ENCODE measurements at places on chromosomes 16 and 17.

DNA sequence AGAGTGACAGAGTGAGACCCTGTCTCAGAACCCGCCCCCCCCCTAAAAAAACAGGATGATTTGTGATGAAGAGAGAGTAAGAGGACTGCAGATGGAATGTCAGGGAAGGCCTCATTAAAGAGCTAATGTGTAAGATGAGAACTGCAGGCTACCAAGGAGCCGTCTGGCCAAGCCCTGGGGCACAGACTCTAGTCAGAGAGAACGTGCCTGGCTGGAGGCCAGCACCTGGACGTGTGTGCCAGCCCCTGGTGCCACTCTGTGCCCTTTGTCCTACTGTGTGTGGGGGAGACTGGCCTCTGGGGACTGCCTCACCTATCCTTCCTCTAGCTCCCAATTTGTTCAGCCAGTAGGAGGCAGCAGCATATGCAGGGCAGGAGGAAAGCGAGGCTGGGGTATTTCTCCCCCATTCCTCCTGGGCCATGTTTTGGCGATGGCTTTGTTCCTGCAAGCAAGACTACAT lies 37.1 kb downstream of the KNOP1 start:
- peak; percentile 36 for DNase-seq

- DNase-seq: no peak
Observed at GRCh38 chr16:19365486-19365885, 52.2 kb upstream of the TMC5 start.

- peak; percentile 11 for DNase-seq
Observed at GRCh38 chr16:87392821-87393679, 914 bp downstream of the MAP1LC3B start.

- DNase-seq: no peak
Observed at GRCh38 chr17:81026266-81027036, 8.5 kb upstream of the BAIAP2 start.

GRCh38 chr17:40069751-40070708 lies 7.3 kb downstream of the THRA start:
- DNase-seq: peak; percentile 74

DNA sequence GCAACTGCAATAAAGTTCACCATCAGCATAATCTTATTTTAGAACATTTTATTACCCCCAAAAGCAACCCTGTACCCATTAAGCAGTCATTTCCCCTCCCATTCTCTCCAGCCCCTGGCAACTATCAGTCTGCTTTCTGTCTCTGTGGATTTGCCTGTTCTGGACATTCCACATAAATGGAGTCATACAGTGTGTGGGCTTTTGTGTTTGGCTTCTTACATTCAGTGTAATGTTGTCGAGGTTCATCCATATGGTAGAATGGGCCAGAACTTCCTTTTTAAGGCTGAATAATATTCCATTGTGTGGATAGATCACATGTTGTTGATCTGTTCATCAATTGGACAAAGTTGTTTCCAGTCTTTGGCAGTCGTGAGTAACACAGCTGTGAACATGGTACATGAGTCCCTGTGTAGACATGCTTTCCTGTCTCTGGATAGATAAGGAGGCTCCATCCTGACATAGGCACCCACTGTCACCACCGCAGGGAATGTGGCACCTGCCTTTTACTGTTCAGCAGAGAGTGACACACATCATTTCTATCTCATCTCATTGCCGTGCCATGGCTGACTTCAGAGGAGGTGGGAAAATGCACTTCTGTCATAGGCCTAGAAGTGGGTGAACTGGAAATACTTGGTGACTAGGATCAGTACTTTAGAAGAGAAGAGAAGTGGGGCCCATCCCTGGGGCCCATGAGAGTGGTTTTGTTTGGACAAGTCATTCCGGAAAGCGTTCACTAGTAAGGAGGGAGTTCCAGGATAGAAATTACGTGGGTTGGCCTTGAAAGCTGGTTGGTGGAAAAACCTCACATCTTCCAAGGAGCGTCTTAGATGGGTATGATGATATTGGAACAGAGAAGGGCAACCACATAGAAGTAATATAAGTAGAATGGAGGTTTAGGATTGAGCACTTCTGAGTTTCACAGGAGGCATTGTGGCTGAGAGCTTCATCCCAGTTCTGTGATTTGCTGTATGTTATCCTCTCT lies 25.8 kb downstream of the EPN2 start:
- no peak for DNase-seq

GRCh38 chr17:11081342-11081741 lies 159.7 kb upstream of the SHISA6 start:
- no peak for DNase-seq

- no peak for DNase-seq
Observed at GRCh38 chr17:80878876-80879722, 112.5 kb upstream of the CHMP6 start.

- no peak for DNase-seq
Observed at GRCh38 chr17:306116-306515, 46.5 kb downstream of the RPH3AL start.

DNA sequence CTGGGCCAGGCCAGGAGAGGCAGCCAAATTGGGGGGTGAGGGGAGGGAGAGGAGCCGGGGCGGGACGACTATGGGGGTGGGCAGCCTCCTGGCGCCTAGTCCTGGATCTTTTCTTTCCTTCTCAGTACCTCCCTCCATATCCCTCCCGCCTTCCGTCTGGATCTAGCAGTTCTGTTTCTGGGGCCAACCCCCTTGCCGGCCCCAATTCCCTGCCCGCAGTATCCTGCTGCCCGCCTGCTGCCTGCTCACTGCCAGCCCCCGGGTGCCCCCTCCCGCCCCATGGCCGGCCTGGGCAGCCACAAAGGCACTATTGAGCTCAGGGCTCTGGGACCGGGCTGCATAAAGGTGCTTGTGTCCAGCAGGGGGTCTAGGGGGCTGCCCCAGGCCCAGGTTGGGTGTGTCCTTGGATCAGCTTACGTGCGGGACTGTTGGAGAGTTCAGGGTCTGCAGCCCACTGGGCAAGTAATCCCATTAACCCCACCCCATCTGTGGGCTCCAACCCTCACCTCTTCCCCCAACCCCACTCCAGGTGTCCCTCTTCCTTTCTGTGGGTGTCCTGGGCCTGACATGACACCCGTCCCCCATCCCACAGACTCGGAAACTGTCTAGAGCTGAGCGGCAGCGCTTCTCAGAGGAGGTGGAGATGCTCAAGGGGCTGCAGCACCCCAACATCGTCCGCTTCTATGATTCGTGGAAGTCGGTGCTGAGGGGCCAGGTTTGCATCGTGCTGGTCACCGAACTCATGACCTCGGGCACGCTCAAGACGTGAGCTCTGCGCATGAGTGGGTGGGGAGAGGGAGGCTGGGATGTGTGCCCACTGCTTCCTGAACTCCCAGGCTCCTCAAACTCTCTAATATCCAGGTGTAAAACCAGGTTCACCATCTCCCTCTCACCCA lies 2.0 kb downstream of the WNK4 start:
- DNase-seq: no peak

DNA sequence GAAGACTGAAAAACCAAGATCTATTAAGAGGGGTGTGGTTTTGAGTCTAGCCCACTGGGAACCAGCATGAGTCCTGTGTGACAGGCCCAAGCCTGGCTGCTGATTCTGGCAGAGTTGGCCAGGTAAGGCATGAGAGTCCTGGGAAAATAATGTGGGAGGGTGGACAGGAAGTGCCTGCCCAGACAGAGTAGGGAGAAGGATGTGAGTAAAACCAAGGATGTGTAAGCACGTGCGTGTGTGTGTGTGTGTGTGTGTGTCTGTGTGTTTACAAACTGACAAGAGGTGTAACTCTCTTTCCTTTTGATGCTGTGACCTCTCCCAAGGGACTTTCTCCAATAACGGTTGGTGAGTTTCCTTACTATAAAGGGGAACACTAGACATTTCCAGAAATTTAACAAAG lies 15.6 kb upstream of the TEX2 start:
- DNase-seq: no peak

- no peak for DNase-seq
Observed at GRCh38 chr17:31497431-31497830, 106.0 kb downstream of the RAB11FIP4 start.

GRCh38 chr17:55340686-55341085 lies 75.9 kb downstream of the HLF start:
- no peak for DNase-seq

DNA sequence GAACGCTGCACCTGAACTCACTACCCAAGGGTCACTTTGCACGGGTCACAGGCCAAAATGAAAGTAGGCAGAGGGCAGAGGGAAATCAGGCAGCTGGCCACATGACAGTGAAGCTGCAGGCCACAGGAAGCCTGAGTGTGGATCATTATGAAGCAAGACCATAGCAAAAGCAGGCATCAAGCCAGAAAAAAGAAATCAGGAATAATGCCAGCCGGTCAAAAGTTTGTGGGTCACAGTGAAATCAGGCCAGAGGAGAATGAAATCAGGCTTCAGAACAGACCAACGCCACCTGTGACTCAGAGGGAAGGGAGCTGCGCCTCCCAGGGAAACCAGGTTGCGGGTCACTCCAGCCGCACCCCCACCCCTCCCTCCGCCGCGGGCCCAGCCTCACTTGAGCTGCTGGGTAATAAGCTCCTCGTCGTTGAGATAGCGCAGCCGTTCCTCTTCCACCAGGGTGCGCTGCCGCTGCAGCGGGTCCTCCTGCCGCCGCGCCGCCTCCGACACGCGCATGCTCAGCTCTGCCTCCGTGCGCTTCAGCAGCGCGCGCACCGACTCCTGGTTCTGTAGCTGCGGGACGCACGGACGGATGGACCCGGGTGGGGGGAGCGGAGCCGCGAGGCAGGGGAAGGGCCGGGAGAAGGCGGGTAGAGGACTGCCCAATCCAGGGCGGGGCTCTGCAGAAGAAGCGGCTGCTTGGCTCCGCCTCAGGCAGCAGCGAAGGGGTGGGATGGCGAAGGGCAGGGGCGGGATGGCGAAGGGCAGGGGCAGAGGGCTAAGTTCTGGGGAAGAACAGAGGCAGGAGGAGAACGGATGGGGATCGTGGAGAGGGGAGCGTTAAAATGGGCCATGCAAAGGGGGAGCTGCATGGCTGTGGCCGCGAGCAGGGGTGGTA lies 47.7 kb downstream of the SRCIN1 start:
- DNase-seq: peak; percentile 92

GRCh38 chr16:22126037-22126558 lies 33.8 kb downstream of the VWA3A start:
- DNase-seq: no peak

GRCh38 chr17:49003557-49004511 lies 6.6 kb downstream of the IGF2BP1 start:
- DNase-seq: no peak

DNA sequence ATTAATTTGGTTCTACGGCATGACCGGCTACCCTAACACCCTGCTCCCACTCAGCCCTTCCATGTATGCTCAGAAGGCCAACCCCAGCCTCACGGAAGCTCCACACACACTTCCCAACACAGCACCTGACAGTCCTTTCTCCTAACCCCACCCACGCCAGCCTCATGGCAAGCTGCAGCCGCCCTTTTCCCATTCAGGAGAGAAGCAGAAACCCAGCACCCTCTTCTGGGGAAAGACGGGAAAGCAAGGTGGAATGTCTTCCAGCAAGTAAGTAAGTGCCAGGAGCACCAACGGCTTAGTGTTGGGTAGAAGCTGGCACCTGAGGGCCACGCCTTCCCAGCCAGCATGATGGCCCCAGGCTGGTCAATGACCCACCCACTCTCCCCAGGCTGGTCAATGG lies 32.1 kb downstream of the ABR start:
- DNase-seq: peak; percentile 62

- DNase-seq: peak; percentile 16
Observed at GRCh38 chr17:65556014-65556909, 5.2 kb downstream of the AXIN2 start.

DNA sequence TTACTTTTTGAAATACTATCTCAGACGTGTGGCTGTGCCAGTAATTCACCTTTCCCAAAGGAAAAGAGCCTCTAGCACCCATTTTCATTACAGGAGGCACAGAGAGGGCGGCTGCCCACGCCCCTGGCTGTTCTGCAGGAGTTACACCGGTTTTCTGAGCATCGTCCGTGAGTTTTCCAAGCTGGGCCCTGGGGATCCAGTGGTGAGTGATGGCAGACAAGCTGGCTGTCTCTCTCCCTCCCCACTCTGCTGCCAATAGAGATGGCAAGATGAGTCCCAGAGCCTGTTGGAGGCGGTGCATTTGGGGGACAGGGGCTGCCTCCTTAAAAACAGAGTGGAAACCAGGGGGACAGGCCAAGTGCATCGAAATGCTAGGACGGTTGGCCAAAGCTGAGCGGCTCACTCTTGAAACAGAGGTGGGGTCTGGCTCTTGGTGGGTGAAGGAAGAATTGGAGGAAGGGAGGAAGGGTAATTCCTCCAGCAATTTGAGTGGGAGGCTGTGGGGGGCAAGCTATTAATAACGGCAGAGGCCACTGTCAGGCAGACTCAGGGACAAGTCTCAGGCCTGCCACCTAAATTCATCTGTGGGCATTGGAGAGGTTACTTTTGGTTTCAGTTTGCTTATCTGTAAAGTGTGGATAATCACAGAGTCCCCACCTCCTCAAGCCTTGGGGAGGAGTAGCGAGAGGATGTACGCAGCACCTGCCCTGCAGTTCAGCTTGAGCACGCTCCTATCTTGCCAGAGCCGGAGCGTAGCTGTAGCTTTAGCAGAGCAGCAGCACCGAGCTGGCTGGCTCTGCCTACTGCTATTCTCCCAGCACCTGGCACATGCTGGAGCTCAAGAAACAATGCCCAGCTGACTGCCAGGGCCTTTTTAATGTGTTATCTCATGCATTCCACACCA lies 7.5 kb upstream of the NOS2 start:
- DNase-seq: no peak

DNA sequence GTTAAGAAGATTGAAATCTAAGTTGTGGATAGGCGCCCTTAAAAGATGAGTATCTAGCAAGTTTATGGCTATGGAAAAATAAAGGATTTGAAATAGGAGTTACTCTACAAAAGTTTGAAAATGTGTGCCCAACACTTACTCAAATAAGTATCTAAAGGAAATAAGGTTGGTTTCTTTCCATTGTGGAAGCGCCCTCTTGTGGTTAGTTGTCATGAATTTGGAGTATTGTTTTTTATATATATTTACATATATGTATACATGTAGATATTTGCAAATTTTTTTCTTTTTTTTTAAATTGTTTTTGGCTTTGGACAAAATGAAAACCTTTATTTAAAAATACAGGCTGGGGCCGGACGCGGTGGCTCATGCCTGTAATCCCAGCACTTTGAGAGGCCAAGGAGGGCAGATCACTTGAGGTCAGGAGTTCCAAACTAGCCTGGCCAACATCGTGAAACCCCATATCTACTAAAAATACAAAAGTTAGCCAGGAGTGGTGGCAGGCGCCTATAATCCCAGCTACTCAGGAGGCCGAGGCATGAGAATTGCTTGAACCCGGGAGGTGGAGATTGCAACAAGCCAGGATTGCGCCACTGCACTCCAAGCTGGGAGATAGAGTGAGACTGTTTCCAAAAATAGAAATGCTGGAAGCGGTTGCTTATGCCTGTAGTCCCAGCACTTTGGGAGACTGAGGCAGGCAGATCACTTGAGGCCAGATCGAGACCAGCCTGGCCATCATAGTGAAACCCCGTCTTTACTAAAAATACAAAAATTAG lies 24.0 kb upstream of the VPS4A start:
- DNase-seq: peak; percentile 40

- peak; percentile 78 for DNase-seq
Observed at GRCh38 chr16:12455287-12455798, 348.3 kb downstream of the CPPED1 start.

- no peak for DNase-seq
Observed at GRCh38 chr16:3945751-3946603, 65.5 kb upstream of the CREBBP start.
